ENCODE measurements at places on chromosomes 2 and 18.

DNA sequence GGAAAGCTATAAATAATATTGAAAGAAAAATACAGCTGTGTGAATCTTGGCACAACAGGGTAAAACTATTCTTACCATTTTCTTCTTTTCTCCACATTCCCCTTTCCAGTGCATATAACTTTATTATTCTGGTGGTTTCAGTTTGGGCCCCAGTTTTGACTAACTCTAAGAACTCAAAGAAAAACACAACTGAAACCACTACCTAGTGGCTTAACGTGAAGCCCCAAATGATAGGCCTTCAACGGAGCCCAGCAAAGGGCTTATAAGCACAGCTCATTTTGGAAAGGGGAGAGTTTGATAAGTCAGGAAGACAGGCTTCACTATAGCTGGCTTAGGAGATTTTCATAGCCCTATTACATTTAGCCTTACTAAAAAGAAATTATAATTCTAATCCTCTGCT lies 62.4 kb downstream of the PPP1R1C start:
- DNase-seq: no peak

GRCh38 chr18:44627280-44627679 lies 53.4 kb upstream of the SETBP1 start:
- no peak for DNase-seq

- no peak for DNase-seq
Observed at GRCh38 chr2:166432331-166432730, 56.6 kb upstream of the SCN9A start.

DNA sequence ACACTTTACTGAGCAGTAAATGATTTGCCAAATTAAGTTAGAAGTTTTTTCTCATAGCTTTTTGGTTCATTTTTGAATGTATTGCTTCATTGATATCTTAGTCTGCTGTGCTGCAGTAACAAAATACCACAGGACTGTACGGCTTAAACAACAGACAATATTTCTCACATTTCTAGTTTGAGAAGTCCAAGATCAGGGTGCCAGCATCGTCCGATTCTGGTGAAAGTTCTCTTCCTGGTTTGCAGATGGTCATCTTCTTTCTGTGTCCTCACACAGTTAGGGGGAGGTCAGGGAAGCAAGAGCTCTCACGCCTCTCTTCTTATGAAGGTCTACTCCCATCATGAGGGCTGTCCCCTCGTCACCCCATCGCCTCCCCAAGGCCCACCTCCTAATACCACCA lies 325.4 kb downstream of the PTPRM start:
- no peak for DNase-seq

DNA sequence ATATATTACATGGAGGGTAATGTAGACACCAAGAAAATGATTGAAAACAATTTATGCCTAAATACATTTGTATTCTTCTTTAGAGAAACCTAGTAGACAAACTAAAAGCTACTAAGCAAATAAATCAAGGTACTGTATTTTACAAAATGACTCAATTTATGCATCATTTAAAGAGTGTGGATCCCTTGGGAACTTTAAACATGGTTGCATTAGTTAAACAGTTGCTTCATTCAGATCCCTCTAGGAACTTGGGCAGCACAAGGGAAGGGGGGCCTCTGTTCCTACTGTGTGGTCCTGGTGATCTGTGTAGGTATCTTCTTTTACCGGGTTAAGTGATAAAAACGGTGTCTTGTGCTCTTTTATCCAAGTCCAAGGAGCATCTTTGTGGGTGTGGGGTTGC lies 31.5 kb upstream of the ATP8B1 start:
- no peak for DNase-seq

GRCh38 chr18:9951022-9951859 lies 37.4 kb downstream of the VAPA start:
- DNase-seq: no peak

- DNase-seq: no peak
Observed at GRCh38 chr2:74831693-74832530, 2.0 kb upstream of the HK2 start.

DNA sequence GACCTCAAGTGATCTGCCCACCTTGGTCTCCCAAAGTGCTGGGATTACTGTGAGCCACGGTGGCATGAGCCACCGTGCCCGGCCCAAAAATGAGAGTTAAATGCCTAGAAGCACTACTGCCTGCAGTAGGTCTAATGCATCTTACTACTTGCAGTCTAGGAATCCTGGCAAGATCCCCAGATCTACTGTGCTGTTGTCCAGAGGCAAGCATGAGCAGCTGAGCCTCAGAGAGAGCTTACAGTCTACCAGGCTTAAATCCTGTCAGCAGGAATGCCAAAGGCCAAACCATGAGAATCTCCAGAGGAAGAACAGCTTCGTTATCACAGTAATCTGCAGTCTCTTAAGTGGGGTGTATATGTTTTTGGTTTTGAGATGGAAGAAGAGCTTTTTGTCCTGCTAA lies 54.4 kb downstream of the XRCC5 start:
- no peak for DNase-seq

DNA sequence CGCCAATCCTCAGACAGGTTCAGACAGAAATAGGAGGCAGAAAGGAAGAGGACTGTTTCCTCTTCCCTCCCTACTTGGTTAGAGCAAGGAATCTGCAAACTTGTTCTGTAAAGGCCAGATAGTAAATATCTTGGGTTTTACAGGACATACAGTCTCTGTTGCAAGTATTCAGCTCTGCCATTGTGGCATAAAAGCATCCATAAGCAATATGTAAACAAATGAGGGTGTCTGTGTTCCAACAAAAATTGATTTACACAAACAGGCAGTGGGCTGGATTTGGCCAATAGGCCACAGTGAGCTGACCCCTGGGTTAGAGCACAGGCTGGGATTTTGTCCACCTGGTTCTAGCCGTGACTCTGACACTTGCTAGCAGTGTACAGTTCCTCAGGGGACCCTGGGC lies 89.4 kb downstream of the NRP2 start:
- no peak for DNase-seq

DNA sequence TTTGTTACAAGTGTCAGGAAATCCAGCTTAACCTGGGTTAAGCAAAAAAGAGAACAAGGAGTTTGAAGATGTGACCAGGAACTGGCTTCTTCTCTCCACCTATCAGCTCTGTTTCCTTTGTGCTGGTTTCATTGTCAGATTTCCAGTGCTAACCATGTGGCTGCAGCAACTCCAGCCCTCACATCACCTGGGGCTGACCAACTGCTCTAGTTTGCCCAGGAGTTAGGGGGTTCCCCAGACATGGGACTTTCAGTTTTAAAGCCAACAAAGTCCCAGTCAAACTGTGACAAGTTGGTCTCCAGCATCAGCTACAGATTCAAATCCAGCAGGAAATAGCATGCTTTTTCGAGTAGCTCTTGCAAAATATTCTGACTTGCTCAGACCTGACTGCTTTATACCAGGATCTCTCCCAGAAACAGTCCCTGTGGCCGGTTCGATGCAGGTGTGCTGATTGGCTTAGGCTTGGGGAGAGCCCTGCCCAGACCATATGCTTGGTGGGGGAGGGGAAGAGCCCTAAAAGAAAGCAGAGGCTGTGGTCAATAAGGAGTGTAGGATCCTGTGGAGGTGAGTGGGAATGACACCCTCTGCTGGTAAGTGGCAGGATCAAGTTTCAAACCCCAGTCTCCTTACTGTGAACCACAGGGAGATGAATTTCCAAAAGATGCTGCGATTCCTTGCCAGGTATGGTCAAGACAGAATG lies 49.5 kb downstream of the KCNE4 start:
- DNase-seq: no peak

- no peak for DNase-seq
Observed at GRCh38 chr2:26401739-26402541, at the start of gene DRC1. Gene DRC1, plus strand, starts transcription at chr2:26401920. Its CDS starts 70 bp downstream, at chr2:26401990.

DNA sequence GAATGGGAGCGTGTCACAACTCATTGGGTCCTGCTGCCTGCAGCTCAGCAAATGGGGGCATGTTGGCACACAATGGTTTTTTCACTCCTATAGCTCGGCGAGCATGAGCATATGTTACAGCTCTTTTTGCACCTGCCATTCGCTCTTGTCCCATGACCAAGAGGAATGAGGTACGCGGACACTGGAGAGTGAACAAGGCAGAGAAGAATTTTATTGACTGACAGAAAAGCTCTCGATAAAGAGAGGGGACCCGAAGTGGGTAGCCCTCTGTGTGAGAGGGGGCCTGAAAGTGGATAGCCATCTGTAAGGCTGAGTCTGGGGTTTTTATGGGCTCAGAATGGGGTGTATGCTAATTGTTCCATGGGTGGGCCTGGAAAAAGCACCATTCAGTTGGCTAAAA lies 5.5 kb downstream of the ACYP2 start:
- DNase-seq: no peak

GRCh38 chr18:51802569-51803428 lies 537.2 kb upstream of the DCC start:
- no peak for DNase-seq

DNA sequence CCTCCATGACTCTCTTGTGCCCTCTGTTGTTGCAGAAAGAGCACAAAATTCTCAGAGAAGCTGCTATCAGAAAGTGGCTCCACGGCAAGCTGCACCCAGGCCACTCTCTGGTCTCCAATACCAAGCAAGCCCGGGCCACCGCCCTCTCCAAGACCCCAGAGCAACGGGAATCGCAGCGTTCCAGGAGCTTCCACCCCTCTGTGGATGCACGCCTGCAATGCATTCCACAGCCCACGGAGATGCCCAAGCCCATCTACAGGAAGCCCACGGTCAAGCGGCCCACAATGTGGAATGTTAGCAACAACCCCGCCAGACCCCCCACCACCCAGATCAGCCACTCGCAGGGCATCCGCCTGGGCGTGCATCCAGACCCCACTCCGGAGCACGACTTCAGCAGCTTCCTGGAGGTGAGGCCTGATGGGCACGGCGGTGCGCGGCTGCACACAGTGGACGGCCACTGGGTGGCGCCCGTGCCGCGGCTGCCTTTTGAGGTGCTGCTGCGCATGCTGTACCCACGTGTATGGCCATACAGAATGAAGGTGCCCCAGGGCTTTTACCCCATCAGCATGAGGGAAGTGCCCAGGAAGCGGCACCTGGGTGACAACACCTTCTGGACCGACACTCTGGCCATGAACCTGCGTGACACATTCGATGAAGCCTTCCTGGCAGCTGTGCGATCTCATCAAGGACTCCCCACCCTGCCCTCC lies 6.3 kb downstream of the ANKRD53 start:
- DNase-seq: peak; percentile 68

DNA sequence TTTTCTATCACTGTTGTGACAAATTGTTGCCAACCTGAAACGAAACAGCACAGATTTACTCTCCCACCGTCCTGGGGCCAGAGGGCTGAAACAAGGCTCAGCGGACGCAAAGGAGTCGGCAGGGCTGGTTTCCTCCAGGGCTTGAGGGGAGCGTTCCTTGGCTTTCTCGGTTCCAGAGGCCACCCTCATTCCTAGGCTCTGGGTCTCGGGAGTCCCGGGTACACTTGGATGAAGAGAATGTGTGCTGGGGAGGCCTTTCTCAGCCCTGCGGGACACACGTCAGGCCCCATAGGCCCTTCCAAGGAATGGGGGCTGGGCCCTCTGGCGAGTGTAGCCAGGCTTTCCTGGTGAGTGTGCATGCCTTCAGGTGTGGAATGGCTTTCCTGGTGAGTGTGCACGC lies 287.3 kb upstream of the HS6ST1 start:
- no peak for DNase-seq

GRCh38 chr2:226906163-226906693 lies 70.4 kb downstream of the RHBDD1 start:
- no peak for DNase-seq

- peak; percentile 82 for DNase-seq
Observed at GRCh38 chr2:219530048-219530963, 13.3 kb downstream of the CHPF start.

DNA sequence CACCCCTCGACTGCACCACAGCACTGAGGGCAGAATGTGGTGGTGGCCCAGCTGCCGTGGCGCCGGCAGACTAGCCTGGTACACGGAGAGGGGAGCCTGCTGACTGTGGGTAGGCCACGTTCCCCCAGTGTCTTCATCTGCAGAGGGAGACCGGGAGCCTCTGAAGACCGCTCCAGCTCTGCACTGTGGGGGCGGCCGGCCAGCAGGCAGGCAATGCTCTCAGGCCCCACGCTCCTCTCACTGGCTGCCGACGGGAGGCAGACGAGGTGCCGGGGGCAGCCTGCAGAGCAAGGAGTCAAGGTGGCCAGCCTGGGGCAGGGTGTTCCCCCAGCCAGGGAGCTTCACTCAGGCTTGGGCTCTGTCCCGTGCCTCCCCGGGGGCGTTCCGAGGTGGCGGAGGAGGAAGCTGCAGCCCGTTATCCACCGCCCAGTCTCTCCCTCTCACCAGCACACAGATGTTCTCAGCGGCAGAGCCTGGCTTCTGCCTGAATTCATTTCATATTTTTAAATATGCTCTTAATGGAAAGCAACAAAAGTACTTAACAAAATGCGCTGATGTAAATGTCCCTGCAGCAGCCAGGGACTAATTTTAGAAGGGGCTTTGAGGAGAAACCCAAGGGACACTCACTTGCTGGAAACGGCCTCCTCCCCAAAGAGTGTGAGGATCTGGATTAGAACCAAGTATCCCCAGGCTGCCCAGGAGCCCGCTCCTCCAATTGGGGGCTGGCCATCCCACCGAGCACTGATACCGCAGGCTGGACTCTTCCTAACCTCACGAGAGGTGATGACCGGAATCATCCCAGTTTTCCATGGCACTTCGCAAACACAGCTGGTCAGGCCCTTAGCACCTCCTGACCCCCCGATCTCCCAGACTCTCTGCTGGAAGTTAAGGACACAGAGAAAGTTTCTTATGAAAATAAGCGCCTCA lies 87.8 kb downstream of the HDAC4 start:
- no peak for DNase-seq

DNA sequence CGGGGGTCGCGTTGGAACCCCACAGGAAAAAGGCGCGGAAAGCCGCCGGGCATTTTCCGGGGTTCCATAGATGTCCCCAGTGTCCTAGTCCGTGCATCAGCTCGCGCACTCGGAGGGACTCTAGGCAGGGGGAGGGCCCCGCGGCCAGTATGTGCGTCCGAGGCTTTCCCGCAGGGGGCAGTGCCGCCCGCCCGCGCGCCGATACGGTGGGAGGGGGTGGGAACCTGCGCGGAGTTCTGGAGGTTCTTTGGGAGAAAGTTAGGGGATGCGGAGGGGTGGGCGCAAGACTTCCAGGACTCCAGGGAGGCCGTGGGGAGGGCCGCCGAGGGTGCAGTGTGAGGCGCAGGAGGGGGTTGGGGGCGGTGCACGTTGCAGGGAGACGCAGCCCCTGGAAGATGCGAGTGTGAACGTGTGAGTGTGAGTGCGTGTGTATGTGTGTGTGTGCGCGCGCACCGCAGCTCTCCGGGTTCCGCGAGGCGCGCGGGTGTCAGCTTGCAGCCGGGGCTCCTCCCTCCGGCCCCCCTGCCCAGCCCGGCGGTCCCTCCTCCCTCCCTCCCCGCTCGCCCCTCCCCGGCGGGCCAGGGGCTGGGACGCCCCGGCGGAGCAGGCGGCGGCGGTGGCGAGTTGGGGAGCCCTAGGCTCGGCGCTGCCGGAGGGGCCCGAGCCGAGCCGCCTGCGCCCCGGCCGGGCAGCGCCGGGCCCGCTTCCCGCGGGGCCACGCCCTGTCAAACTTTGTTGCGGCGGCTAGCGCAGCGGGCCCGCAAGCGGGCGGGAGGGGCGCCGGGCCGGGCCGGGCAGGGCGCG lies at the start of gene TCF7L1:
TSS of gene TCF7L1 (plus strand) at position 559 of the 804 bp plus-strand sequence. CDS start 293 bp downstream, outside the sequence.
- no peak for DNase-seq

Measured in stimulated activated CD4-positive, alpha-beta T cell treated with anti-CD3 and anti-CD28 coated beads, TNF-alpha, amount 100 ng/mL, for 48 hours (primary cell).